ENCODE measurements at places on chromosomes 5 and 9. TPM values are rescaled to one million over a fixed set of nuclear protein-coding genes. Genes with fewer than 3 reads are reported as not detected.

Gene IFNA2
- total RNA-seq = not detected

Gene RAB3C
- total RNA-seq = 5.5 TPM

Gene MEGF10
- total RNA-seq = 0.36 TPM

Gene DAB2IP
- total RNA-seq = 39.6 TPM

Gene SLC6A19
- not detected for total RNA-seq

- no peak for DNase-seq
These were observed 116.3 kb downstream of the COL23A1 start for GRCh38 chr5:178473854-178474253.

DNA sequence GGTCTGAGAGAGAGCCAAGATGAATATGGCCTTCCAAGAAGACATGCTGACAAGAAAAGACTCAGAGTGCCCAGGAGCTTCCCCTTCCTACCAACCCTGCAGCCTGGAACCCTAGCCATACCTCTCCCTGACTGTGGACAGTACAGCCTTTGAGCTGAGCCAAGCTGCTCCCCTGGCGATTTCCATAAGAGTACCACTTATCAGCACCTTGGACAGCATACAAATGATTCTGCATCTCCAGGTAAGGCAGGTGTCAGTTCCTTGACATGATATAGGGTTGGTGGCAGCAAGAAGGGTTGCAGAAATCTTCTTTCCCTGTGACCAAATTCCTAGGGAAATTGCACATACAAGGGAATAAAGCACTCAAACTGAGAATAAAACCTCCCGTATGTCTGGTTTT lies 58.3 kb downstream of the MFAP3 start:
- DNase-seq = no peak

- DNase-seq = no peak
These were observed 113.3 kb upstream of the LHFPL2 start for GRCh38 chr5:78761840-78762239.

- DNase-seq = no peak
These were observed 144.6 kb downstream of the CCDC171 start for GRCh38 chr9:15697446-15697851.

DNA sequence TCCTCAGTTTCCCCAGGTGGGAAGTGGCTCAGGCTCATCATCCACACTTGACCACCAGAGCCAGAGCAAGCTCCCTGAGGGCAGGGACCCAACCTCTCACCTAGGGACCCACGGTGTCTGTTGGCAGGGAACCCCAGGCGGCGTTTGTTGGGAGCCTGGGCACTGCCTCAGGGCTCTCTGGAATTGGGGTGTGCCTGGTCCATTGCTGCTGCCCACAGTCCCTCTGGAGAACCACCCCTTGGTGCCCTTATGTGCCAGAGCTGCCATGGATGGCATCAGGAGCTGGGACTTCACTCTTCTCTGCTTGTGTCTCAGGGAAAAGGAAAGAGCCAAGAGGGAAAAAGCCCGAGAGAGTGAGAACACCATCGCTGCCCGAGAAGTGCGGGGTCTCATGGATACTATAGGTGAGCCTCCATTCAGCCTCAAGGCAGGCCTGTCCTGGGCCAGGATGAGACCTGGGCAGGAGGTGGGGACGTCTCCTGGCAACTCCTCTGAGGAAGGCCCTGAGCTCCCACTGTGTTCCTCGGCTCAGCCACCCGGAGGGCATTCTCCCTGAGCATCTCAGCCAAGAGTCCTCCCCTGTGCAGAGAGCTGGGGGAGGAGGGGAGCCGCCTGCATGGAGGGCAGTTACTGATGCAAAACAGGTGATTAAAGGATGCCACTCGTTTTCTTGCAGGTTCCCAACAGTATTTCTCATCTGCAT lies 4.5 kb downstream of the CCDC180 start:
- DNase-seq = no peak

DNA sequence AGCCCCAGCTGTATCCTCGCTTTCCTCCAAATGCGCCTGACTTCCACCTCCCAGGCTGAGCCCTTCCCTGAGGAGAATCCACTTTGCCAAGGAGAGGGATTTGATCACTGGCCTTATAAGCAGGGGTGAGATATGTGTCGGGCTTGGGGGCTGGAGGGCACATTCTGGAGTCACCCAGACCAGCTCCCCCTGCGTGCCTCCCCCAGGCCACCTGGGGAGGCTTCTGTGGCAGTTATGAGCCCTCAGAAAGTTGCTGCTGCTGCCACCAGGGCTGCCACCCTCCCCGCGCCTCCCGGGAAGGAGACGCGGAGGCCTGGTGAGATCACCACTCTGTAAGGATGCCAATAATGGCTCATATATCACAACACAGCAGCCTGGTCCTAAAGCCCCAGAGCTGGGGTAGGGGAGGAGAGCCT lies 211.5 kb downstream of the PAPPA start:
- DNase-seq = no peak

DNA sequence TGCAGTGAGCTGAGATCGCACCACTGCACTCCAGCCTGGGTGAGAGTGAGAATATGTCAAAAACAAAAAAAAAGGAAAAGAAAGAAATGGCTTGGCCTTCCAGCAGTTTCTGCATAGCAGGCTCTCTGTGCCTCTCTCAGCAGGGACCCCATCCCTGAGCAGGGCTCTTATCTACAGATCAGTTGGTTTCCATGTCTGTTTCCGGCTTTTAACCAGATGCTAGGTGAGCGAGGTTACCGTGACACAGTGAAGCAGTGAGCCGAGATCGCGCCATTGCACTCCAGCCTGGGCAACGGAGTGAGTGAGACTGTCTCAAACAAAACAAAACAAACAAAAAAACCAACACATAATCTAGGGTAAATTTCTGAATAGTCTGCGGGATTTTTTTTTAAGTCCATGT lies 51.4 kb downstream of the COL5A1 start:
- no peak for DNase-seq

DNA sequence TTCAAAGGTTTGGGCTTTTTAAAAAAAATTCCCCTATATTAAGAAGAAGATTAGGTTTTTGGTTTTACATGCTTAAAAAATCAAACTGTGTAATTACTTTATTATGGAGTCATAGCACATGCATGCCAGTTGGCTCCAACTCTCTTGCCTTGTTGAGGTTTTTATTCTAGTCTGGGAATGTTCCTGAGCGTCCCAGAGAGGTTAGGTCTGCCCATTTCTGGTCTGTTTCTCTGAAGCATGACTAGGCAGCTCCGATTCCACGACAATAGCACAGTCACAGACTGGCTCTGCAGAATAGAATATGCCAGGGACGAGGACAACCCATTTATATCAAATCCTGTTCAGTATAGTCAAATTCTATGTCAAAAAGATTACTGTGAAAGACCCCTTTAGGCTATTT lies 217.0 kb downstream of the PCSK5 start:
- DNase-seq = no peak

DNA sequence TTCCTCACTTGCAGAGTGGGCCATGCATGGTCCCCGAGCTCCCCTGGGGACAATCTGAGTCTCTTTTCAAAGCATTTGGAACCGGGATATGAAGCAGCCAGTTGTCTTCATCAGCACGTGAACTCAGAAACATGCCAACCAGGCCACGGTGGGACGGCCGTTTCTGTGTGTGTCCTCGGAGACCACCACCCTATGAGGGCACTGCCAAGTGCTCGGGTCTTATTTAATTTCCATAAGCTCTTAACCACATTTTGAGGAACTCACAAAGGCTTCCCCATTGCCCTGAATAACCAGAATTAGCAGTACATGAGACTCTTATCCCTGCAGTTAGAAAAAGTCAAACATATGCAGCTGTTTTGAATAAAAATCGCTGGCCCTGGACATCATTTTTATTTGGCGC lies 60.1 kb downstream of the OTULIN start:
- DNase-seq = no peak

- DNase-seq = no peak
These were observed 55.4 kb downstream of the COL15A1 start for GRCh38 chr9:98999152-98999525.

DNA sequence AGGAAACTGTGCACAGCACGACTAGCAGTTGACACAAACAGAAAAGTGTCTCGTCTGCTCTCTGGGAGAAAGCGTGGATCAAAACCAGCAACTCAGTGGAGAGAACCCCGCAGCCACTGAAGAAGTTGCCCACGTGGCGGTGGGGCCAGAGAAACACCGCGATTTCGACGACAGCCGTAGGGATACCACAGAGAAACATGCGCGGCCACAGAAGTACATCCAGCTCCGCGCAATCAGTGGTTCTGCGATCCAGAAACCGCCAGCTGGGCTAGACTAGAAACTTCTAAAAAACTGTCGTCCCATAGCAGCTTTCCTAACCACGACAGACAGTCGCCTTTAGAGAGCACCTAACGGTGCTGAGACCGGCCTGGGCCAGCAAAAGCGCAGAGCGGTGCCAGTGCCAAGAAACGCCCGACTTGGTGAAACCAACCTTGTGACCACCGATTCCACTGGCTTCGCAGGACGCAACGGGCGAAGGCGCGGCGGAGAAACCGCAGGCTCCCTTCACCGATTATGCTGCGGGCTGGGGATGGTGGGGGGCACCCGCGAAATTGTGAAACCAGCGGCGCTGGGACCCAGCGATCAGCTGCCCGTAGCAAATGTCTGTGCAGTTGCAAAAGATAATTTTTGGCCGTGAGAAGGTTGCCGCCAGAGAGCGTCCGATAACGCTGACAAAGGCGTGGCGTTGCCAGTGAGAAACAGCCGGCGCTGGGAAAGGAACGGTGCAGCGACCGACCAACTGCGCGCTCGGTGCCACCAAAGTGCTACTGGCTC lies 2.7 kb upstream of the ANXA2R start:
- DNase-seq = no peak

- no peak for DNase-seq
These were observed 639 bp downstream of the INVS start for GRCh38 chr9:100099722-100100042.

DNA sequence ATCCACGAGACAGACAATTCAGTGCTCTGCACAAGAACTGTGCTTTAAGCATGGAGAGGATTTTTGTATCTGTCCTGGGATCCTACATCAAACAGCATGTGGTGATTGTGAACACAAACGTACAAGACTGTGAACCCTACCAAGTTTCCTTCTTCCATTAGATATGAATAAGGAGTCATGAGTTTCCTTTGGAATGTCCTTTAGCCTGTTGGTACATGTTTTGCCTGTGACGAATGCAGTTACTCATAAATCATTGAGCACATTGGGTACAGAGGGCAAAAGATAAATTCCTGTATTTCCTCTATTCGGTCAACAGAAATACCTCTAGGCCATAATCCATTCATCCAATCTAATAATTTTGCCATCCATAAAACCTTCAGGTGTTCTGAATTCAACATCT lies 61.5 kb downstream of the FXN start:
- DNase-seq = no peak

DNA sequence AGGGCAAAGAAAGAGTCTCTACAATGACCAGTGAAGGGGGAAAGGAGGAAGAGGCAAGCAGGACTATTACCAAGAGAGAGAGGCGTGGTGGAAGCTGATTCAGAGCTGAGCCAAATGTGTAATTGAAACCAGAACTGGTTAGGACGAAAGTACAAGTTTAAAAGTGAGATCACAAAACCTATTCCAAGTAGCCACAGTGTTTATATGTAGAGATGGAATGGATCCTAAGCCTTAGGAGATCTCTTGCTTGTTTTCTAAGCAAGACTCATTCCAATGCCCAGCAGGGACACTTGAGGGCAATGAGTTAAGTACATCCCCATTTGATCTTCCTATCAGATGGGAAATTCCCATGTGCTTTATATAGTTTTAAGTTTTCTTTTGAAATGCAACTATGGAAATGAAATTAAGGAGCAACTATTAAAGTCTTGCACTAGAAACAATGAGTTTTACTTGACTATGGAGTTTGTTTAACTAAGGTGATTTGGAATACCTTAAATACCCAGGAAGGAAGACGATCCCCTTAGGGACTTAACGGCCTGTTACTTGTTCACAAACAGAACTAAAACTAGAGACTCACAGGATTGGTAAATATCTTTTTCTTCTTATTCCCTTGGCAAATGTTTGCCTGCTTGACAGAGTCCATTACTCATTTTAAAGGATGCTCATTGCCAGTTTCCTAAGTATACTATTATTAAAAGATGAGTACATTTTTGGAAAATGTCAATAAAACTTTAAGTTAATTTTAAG lies 51.1 kb upstream of the SNX2 start:
- DNase-seq = no peak

DNA sequence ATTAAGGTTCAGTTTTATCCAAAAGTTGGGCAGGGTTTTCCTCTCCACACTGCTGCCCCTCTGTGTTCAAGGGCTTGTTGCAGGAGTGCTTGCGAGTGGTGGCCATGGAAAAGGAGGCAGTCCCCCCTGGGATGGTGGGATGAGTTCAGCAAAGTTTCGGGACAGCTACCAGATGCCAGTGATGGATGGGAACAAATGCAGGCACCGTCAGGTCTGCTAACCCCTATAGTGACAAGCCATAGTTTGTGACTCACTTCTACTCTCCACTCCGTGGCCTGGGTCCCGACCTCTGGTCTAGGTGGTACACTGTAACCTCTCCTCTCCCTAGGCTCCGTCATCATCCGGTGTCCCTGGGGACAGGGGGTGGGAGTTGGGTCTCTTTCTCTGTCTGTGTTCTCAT lies 3.8 kb upstream of the RNF14 start:
- DNase-seq = no peak

GRCh38 chr5:149466457-149466972 lies 84.7 kb downstream of the CSNK1A1 start:
- DNase-seq = peak; percentile 48

- DNase-seq = no peak
These were observed 15.3 kb downstream of the NFIB start for GRCh38 chr9:14298601-14299022.

DNA sequence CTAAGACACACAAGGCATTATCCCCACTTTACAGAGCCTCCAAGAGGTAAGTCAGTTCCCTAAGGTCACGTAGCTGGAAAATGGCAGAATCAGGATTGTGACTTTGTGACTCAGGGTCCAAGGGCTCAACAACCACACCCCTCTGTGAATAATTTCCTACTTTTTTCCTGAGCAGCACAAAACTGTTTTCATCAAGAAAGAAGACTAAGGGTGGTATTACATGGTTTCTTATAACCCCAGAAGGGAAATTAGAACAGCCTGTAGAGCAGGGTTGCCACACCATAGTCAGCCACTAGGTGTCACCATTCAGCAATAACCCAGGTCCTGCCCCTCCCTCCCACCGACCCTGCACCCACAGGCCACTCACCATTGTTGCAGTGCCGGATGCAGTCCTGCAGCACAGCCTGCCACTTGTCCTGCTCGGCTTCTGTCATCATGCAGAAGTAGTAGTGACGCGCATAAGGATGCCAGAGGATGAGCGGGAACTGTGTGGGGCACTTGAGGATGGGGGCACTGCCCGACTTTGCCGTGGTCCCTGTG lies 72.1 kb downstream of the LRSAM1 start:
- no peak for DNase-seq

DNA sequence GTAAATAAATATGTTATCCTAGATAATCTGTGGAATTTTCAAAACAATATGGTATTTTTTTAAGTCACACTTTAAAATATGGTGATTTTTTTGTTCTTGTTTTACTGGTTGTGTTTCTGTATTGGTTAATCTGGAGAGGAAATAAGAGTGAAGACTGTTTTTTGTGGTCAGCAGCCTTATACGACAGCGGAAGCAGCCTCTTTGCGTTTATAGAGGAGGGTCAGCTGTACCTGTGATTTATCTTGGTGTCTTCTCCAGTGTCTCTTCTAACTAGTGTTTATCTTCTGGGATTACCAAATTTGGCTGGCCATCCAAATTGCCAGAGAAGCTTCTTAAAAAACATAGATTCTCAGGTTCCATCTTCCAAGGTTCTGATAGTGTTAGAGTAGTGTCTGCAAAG lies 58.7 kb downstream of the ICE1 start:
- DNase-seq = no peak
